Heart right ventricle (tissue), 16 donors: ENCODE measurements at places on chromosomes 4 and X. TPM values are rescaled to one million over a fixed set of nuclear protein-coding genes. Genes with fewer than 3 reads are reported as not detected.

The ARL13A gene
- polyA plus RNA-seq = not detected

The NDP gene
- polyA plus RNA-seq = 0.03 TPM

DNA sequence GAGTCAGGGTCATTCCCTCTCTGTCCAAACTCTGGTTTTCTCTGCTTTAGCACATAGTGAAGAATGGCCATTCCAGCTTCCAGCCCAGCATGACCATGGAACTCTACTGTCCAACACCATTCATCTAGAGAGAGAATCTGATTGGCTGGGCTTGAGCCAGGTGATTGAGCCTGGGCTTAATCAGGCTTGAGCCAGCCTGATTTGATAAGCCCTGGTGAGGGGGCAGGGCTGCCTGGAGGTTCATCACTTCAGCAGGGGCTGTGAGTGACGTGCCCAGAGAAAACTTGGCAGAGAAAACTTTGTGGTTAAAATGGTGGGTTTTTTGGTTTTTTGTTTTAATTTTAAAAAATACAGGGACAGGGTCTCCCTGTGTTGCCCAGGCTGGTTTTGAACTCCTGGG is 62.5 kb downstream of the KIAA0232 start:
- no peak for DNase-seq

DNA sequence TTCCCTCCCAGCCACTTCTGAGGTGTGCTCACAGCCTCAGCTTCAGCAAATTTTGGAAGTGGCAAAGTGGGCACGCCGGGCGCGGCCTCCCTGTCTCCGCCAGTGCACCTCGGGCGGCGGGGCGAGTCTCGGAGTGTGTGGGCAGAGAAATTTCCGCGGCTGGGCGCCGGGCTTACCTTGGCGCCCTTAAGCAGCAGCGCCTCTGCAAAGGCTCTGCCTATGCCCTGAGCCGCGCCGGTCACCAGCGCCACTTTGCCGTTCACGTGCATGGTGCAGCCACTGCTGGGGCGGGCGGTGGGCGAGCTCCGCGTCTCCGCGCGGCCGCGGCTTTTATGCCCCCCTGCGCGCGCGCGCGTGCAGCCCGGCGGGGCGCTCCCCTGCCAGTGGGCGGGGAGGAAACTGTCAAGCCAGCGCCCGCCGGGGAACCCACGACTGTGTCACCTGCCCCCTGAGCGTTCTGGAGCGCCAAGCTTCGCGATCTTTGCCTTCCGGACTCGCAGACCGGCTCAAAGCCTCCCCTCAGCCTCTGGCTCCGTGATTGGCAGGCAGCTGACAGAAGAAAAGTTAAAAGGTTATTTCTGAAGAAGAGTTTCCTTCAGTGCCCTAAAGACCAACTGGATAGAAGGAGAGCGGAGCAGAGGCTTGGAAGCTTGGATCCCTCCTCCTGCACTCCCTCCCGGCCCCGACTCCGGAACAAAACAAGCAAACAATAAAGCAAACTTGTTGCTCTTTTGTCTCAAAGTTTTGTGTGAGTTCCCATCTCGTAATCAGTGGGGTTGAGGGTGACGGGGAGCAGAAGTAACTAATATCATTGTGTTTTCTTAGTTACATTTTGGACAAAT is at the start of gene HPGD:
HPGD (minus strand) TSS at position 306 of the 842 bp plus-strand sequence; CDS start at position 269, 37 bp downstream.
- peak; percentile 32 for DNase-seq

DNA sequence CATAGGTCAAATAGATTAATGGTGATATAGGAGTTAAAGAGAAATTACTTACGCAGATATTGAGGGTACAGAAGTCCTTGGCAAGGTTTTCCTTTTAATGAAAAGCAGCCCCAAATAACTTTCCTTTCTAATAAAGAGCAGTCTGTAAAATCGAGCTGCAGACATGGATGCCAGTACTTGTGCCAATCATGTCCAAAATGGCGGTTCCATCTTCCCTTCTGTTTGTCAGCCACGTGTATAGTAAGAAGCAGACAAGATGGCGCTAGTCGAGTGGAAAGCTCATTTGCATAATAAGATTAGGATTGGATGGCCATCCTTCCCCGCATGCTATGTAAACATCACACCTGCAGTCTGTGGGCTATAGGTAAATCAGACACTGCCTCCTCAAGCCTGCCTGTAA is 68.5 kb downstream of the FGFBP1 start:
- no peak for DNase-seq

DNA sequence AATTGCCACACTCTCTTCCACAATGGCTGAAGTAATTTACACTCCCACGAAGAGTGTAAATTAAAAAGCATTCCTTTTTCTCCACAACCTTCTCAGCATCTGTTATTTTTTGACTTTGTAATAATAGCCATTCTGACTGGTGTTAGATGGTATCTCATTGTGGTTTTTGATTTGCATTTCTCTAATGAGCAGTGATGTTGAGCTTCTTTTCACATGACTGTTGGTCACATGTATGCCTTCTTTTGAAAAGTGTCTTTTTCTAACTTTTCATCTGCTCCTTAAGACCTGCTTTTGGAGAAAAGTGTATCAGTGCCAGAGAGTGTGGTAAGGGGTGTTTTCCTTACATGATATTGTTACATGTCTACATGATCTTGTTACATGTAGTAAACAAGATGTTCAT is 25.7 kb downstream of the GUCY1A1 start:
- no peak for DNase-seq

DNA sequence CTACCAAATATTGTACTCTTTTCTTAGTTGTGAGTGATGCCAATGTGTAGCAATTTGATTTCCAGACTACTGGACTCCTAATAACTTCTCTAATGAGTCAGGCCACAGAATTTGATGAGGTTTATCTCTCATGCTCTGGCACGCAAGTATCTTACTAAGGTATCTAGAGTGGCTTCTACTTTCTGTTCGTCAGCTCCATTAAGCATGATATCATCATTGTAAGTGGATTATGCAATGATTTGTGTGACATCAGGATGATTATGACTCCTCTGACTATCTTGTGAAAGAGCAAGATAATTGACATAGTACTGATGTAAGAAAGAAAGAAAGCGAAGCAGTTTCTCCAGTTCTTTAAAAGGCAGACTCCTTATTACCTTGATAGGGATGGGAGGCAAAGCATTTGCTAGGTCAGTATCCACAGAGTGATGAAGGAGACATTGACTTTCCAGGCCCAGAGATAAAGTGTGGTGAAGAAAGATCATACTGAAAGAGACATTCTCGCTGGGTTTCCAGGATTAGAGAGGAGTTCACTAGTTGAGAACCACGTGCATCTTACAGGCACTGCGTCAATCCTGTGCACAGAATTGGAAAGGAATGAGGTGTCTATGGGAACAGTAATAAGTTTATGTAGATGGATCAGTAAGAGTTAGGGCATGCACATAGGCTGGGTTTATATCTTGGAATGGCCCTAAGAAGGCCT is 161.9 kb upstream of the STK26 start:
- no peak for DNase-seq

DNA sequence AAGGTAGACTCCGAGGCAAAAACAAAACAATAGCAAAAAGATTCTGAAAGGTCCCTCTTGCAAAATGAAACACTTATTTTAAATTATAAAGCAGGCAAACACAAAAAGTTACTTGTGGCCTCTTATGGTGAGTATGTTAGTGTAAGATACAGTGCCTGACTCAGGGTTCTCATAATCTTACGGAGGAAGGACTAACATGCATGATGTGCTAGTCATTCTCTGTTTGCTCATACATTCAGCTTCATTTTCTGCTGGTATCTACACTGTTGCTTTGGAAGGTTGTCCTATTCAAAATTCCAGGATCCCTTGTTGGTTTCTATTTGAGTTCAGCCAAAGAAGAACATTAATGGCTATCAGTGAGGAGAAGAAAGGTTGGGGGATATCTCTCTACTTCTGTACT is 249.1 kb upstream of the FAM47A start:
- no peak for DNase-seq
